ENCODE measurements at places on chromosomes 6 and 20. TPM values are rescaled to one million over a fixed set of nuclear protein-coding genes. Genes with fewer than 3 reads are reported as not detected.

- no peaks in the 10 kb centered on the region for H3K27me3 ChIP-seq
- DNase-seq: no peak
- no peaks in the 10 kb centered on the region for H3K4me1 ChIP-seq
- H3K4me3 ChIP-seq: no peak overlapping the region
- H3K27ac ChIP-seq: no peak overlapping the region
These were observed 669.0 kb upstream of the EYS start for GRCh38 chr6:66376001-66376400.

DNA sequence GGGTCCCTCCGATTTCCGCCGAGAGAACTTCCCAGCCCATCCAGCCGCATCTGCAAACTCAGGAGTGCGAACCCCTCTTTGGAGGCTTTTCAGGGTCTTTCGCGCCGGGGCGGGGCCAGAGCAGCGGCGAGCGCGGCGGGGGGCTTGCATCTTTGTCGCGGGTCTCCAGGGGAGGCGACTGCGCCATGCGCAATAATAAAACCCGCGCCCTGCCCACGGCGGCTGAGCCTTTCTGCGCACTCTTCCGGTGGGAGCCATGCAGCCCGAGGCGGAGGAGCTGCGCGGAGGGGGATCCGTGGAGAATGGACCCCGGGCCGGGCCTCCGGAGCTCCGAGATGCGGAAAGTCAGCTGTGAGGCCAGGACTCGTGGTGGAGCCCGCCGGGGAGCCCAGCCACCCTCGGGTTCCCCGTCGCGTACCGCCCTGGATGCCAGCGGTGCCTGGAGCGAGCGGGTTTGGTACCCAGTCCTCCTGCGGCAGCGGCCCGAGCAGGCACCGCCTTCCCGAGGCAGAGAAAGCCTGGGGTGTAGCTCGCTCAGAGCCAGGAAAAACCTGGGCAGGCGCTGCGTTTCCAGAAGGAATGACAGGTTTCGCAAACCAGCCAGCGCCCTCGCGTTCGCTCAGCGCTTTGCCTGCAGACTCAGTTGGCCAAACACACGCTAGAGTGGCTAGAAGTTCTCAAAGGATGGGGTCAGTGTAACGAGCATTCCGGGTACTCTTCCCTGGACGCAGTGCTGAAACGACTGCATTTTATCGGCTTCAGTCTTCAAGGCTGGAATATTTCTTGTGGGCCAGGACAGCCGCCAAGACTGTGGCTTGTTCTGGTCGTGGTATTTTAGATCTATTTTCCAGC lies 1.2 kb downstream of the AKAP12 start:
- peaks cover 6% of the 10 kb centered on the region for H3K36me3 ChIP-seq
- H3K27ac ChIP-seq: peak overlapping the region; percentile 96
- peaks cover 5% of the 10 kb centered on the region for H3K4me1 ChIP-seq

- peaks cover 7% of the 10 kb centered on the region for H3K4me1 ChIP-seq
- peak; percentile 62 for DNase-seq
- H3K4me3 ChIP-seq: peak within 1 kb of the TSS; percentile 51
- no peaks in the 10 kb centered on the region for H3K27me3 ChIP-seq
- no peaks in the 10 kb centered on the region for H3K36me3 ChIP-seq
These were observed at the start of gene ZSCAN16 for GRCh38 chr6:28124350-28124970. ZSCAN16 (plus strand) TSS chr6:28124609; CDS start chr6:28125444, 835 bp downstream.

DNA sequence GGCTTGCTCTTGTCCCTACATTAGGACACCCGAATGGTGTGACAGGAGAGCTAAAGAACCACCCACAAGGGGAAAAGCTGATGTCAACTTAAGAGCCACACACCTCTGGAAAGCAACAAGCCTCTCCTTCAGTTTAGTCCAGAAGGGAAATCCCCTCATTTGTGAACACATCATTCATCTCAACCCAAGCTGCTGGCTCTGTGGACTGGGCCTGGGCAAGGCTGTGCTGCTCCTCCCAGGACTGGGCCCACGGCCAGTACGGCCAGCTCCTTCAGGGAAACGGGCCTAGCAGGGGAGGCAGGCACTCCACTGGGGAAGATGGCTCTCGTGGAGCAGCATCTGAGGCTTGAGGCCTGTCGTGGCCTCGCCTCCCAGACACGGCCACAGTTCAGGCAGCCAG lies 12.8 kb upstream of the SLC4A11 start:
- H3K4me1 ChIP-seq: peaks cover 9% of the 10 kb centered on the region
- peaks cover 11% of the 10 kb centered on the region for H3K36me3 ChIP-seq
- no peak for DNase-seq
- no peak overlapping the region for H3K27ac ChIP-seq
- H3K27me3 ChIP-seq: peaks cover 8% of the 10 kb centered on the region
- no peak overlapping the region for H3K4me3 ChIP-seq

DNA sequence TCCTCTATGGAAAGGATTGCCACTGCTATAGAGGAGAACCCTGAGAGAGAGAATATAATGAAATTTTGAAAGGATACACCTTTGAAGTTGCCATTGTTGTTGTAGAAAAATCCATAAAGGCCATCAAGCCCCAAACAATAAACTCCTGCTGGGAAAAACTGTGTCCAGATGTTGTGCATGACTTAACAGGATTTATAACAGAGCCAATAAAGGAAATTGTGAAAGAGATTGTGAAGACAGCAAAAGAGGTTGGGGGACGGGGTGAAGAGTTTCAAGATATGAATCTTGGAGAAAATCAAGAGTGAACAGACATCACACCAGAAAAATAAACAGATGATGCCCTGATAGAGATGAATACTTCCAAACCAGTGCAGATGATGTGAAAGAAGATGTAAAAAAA lies 396.4 kb downstream of the BCKDHB start:
- no peaks in the 10 kb centered on the region for H3K36me3 ChIP-seq
- no peaks in the 10 kb centered on the region for H3K4me1 ChIP-seq
- no peak overlapping the region for H3K4me3 ChIP-seq
- H3K27me3 ChIP-seq: no peaks in the 10 kb centered on the region
- DNase-seq: no peak
- no peak overlapping the region for H3K27ac ChIP-seq

The PTCRA gene
- not detected for total RNA-seq

GRCh38 chr6:168216751-168217191 lies 102.8 kb downstream of the DACT2 start:
- no peaks in the 10 kb centered on the region for H3K36me3 ChIP-seq
- no peaks in the 10 kb centered on the region for H3K27me3 ChIP-seq
- peaks cover 42% of the 10 kb centered on the region for H3K4me1 ChIP-seq
- H3K4me3 ChIP-seq: no peak overlapping the region

DNA sequence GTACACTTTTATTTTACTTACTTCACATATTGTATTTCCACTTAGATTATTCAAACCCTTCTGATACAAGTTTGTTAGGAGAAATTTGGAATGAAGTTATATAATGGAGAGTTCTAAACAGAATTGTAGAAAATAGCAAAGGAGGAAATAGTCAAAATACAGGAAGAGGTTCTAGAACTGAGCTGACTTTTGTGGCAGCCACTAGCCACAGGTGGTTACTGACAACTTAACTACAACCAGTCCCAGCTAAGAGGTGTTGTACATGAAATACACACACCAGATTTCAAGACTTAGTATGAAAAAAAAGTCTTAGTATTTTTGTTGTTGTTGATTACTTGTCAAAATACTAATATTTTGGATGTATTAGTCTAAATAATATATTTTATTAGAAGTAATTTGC lies 727.4 kb upstream of the CITED2 start:
- no peaks in the 10 kb centered on the region for H3K27me3 ChIP-seq
- H3K36me3 ChIP-seq: no peaks in the 10 kb centered on the region
- H3K27ac ChIP-seq: no peak overlapping the region
- H3K4me3 ChIP-seq: no peak overlapping the region
- DNase-seq: no peak
- H3K4me1 ChIP-seq: no peaks in the 10 kb centered on the region

- H3K27ac ChIP-seq: no peak overlapping the region
- H3K27me3 ChIP-seq: no peaks in the 10 kb centered on the region
These were observed 59.0 kb downstream of the PSMG4 start for GRCh38 chr6:3317741-3318211.

DNA sequence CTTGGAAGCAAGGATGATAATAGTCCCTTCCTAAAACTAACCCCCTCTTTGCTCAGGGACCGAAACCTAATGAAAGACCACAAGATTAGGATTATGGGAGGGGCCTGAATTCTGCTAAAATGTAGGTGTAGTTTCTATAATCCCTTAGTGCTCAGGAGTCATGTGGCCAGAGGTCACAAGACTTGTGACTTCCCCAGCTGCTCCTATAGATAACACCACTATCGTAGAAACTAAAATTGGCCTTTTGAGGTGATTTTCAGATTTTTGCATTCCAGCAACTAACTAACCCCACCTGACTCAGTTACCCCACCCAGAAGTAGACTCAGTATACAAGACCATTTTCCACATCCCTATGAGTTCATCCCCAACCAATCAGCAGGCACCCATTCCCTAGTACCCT lies 42.1 kb downstream of the MDN1 start:
- H3K4me3 ChIP-seq: no peak overlapping the region
- no peak overlapping the region for H3K27ac ChIP-seq
- no peak for DNase-seq
- no peaks in the 10 kb centered on the region for H3K4me1 ChIP-seq
- H3K27me3 ChIP-seq: no peaks in the 10 kb centered on the region

- no peaks in the 10 kb centered on the region for H3K27me3 ChIP-seq
- no peak for DNase-seq
- H3K27ac ChIP-seq: no peak overlapping the region
- no peaks in the 10 kb centered on the region for H3K36me3 ChIP-seq
- no peak overlapping the region for H3K4me3 ChIP-seq
These were observed 633.4 kb upstream of the EPHA7 start for GRCh38 chr6:94052749-94053148.

DNA sequence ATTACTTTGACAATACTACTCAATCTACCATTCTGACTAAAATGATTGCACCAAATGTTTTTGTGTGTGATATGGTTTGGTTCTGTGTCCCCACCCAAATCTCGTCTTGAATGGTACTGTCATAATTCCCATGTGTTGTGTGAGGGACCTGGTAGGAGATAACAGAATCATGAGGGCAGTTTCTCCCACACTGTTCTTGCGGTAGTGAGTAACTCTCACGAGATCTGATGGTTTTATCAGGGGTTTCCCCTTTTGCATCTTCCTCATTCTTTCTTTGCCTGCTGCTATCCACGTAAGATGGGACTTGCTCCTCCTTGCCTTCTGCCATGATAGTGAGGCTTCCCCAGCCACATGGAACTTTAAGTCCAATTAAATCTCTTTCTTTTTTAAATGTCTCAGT lies 20.8 kb downstream of the SYCP2 start:
- no peaks in the 10 kb centered on the region for H3K4me1 ChIP-seq
- no peaks in the 10 kb centered on the region for H3K27me3 ChIP-seq
- no peak for DNase-seq
- no peak overlapping the region for H3K27ac ChIP-seq
- H3K36me3 ChIP-seq: no peaks in the 10 kb centered on the region
